ENCODE measurements at places on chromosomes 7 and 10.

- DNase-seq: no peak
Observed at GRCh38 chr10:64038107-64038506, 516.9 kb downstream of the REEP3 start.

DNA sequence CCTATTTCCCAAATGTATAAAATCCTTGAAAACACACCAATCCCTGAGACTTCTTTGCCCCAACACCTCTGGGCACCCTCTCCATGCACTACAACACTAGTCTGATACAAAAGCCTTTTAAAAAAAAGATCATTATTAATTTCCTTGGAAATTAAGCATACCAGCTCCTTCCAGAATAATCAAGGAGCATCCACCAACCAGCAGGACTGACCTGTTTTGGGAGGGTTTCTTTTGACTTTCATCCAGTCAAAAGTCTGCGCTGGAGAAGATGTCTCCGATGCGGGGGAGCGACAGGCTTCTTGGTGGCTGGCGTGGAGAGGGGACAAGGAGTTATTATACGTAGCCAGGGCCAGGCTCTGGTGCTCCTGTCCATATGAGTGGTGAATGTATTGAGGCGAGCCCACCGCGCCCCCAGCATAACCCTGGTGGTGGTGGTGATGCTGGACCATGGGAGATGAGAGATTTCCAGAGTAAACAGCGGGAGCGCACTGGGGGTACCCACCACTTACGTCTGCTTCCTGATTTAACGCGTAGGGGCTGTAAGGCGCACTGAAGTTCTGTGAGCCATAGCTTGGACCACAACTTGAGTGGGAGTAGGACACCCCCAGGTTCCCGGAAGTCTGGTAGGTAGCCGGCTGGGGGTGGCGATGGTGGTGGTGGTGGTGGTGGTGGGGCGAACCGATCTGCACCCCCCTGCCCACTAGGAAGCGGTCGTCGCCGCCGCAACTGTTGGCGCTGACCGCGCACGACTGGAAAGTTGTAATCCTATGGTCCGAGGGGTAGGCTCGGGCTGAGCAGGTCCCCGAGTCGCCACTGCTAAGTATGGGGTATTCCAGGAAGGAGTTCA, 527 bp downstream of the HOXA1 start:
- no peak for DNase-seq

DNA sequence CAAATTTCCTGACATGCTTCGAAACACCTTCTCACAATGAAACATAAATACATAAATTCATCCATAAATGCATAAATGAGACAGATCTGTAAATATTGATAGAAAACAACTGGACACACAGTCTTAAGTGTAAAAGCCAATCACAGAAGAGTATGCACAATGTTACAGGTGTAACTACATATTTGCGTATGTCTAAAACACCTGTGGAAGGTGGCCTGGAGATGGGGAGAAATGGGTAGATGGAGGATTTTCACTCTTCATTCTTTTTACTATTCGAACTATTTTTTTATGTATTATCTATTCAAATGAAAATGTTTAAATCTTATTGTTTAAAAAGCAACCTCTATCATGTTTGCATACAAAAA, 860 bp downstream of the IQUB start:
- no peak for DNase-seq

- peak; percentile 40 for DNase-seq
Observed at GRCh38 chr10:7185367-7185690, 225.5 kb downstream of the SFMBT2 start.

DNA sequence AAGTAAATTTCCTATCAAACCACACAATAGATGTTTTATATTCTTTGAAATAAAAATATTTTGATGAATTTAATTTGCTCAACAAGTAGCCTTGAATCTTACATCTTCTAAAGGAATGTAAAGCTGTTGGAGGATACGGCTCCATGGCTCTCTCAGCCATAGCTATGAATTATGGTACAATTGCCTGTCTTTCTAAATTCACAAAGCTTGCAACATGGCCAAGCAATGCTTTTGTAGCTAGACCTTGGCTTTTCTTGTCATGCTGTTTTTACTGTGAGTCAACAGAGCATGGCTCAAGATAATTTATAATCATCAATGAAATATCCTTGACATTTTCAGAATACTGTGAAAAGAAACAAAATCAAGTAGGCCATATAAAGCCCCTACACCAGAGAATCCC, 286.7 kb downstream of the CACNA2D1 start:
- no peak for DNase-seq

DNA sequence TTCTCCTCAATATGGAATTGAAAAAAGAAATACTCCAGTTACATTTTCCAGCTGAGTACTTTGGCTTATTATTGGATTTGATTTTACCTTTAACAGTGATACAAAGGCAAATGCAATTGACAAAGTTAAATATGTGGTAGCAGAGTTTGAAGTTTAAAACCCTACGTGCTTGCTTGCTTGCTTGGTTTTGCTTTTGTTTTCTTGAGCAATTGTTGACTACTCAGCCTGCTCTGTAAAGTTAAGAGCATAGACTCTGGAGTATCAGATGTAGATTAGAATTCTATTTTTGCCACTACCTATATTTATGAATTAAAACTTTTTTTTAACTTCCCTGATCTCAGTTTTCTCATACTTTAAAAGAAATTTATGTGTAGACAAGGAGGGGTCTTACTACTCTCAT, 51.4 kb downstream of the PCDH15 start:
- no peak for DNase-seq

DNA sequence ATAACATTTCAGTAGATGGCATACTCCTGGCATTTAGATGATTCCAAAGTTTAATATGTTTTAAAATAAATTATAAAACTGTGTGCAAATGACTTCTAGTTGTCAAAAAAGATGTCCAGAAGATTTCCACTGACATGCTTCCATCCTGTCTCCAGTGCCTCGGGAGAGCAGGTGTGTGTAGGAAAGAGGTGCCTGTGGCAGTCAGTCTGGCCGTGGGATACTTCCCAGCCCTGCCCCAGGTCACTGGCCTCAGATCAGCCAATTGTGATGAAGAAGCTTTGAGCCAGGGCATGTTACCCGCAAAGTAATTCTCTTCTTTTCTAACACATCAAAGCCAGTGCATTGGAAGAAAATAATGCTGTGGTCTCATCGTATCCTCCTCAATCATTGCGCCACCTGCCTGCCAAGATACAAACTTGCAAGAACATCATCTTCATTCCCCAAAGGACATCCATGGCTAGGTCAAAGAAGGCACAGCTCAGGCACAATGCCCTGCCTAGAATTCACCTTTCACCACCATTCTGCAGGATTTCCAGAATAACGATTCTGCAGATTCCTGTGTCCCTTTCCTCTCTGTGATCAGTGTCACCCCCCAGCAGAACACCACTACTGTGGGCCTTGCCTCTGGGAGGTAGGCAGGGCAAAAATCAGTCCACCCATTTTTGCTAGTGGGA, 6.3 kb upstream of the KCNMA1 start:
- DNase-seq: peak; percentile 45

DNA sequence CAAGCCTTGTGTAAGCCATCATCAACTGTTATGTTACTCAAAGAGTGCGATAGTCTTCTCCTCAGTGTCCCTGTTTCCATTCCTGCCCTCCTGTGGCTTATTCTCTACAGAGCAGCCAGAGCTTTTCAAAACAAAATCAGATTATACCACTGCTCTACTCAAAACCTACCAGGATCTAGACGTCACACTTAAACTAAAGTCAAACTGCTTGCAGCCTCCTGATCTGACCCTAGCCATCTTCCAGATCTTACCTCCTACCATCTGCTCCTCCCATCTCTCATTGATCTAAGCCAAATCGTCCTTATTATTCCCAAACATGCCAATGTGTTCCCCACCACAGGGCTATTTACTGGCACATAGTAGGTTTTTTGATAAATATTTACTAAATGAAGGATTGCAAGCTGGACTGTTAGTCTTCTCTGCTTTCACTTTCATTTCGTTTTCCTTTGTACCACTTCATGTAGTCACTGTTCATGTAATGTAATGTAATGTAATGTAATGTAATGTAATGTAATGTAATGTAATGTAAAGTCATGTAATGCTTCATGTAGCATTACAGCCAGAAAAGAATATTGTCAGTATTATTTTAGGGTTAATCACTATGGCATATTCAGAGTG, 116.1 kb downstream of the GPR37 start:
- no peak for DNase-seq

GRCh38 chr10:62907470-62908212, 91.5 kb upstream of the EGR2 start:
- DNase-seq: no peak

DNA sequence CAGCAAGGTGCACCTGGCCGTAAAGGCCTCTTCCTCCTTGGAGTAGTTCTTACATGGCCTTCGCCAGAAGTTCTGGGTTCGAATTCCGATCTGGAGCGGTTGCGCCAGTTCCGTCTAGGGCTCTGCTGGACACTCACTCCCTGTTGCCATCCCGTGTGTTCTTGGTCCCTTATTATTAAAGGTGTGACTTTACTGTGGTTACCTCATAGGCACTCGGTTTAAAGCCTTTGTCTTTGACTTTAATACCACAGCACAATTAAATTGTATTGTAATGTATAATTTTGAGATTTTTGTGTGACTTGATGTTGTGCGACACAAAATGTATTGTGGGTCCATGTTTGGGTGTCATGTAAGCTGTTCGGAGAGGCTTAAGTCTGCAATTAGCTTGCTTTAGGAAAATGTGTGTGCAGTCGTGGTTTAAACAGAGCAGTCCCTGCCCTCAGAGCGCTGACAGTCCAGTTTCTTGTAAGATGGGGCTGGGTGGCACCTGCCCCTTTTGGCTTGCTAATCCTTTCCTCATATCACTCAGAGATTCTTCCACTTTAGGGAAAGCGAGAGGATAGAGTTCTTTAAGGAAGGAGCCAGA, 919 bp downstream of the INPP5F start:
- DNase-seq: peak; percentile 41

DNA sequence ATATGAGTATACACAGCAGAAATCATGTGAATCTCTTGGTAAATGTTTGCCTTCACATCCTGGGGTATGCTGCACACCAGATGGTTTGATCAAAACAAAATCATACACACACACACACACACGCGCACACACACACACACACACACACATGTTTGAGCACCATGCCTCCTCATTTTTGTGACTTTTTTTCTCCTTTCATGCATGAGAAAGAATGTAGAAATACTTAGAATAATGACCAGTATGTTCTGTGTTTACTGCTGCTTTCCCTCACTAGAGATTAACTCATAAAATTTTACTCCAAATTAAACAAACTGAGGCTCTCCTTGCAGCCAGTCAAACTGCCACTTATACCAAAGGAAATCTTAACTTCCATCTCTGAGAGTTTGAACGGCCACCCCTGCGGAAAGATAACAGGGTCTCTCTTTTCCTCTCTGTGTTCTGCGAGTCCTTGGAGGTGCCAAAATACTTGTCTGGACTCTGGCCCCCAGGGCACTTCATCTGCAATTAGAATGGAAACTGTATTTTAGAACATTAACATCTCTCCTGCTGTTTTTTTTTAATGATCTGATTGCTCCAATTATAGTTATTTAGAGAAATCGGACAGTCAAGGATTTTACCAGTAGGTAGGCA, 320.8 kb upstream of the NFE2L3 start:
- DNase-seq: no peak

DNA sequence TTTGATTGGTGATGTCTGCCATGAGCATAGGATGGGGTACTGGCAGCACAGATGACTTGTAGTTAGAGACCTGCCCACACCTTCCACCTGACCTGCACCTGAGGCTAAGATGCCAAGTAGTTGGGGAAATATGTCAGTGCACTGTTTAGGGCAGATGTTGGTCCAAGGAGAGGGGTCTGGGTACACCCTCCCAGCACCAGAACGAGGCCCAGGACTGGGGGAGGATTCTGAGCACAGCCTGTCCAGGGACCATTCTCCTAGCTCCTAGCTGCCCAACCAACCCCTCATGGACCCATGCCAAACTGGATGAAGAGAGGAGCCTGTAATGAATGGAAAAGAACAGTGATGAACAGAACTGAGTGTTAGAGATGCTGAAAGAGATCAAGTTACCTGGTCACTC, 28.0 kb downstream of the FRMPD2 start:
- no peak for DNase-seq

GRCh38 chr7:46576950-46577349, 655.9 kb upstream of the IGFBP3 start:
- no peak for DNase-seq

DNA sequence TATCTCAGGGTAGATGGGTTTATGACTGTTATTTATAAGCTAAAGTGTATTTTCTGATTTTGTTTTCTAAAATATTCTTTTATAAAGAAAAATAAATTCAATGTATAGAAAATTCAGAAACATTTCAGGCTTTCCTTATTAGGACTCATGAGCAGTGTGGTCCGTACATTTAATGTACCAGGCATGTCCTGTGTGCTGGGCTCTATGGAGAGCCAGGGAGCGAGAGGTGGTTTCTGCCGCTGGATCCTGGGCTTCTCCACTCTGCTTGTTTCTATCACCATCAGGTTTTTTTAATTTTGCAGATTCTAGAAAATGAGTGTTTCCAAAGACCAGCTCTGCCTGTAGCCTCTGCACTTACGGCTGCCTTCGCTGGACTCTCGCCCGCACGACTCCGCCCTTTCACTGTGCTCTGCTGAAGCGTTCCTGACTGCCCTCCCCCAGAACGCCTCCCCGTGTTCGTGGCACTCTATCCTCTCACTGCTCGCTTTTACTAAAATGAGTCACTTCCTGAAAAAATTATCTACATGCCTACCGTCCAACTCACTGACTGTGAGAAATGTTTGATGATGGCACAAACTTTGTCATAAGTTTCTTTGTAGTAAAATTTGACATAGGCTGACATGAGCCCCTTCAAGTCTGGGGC, 188.5 kb downstream of the ZMYND11 start:
- DNase-seq: peak; percentile 83

GRCh38 chr7:120783721-120784120, 74.2 kb downstream of the TSPAN12 start:
- DNase-seq: no peak

GRCh38 chr7:11331128-11332102, 357.7 kb downstream of the PHF14 start:
- no peak for DNase-seq

- no peak for DNase-seq
Observed at GRCh38 chr10:110425684-110426293, 71.9 kb upstream of the DUSP5 start.

DNA sequence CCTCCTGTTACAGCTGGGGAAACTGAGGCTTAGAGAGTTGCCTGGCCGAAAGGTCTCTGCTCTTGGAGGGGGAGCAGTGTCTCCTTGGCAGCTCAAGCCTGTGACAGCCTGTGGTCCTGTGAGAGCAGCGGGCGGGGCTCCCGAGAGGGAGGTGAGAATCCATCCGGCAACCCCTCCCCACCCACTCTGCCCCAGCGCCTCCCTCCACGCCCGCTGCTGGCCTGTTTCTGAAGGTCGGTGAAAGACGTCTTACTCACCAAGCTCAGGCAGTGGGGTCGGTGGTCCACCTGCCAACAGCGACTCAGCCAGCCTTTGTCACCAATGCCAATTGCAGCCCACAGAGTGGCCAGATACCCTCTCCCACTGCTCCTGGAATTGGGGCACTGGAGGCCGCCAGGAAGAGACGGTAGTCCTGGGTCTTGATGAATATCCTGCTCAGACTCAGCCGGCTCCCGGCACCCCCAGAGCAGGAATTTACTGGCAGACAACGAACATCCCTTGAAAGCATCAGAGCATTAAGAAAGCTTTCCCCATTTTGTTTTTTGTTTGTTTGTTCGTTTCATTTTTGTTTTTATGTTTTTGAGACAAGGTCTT, 7.4 kb upstream of the TTYH3 start:
- no peak for DNase-seq

All from KBM-7 (cell line).